ENCODE measurements at places on chromosomes 1 and 21.
A peak's percentile ranks its signal among the peaks of the same experiment; 100 is the strongest.

GRCh38 chr21:46627726-46628125 lies 7.7 kb upstream of the PRMT2 start:
- DNase-seq = no peak

DNA sequence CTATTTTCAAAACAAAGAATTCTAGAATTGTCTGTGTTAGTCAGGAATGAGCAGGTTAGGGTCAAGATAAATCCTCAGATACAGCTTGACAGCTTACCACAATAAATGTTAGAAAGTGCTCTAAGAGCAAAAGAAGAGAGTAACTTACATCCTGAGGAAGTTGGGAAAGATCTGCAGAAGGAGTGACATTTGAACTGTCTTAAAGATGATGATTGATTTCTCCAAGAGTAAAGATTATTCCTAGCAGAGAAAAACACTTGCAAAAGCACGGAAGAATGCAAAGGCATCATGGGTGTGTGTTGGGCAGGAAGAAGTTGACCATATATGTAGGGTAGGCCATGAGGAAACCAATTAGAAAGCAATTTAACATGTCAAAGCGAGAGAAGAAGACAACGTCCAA lies 175.4 kb downstream of the LRRC7 start:
- no peak for DNase-seq

- DNase-seq = peak; percentile 10
Measured at GRCh38 chr1:28845786-28846543, 34.0 kb downstream of the OPRD1 start.

GRCh38 chr1:31573261-31573660 lies 3.1 kb upstream of the TINAGL1 start:
- no peak for DNase-seq

- DNase-seq = no peak
Measured at GRCh38 chr1:19744335-19744743, 55.4 kb downstream of the TMCO4 start.

- DNase-seq = no peak
Measured at GRCh38 chr1:28756846-28757245, 20.1 kb downstream of the YTHDF2 start.

DNA sequence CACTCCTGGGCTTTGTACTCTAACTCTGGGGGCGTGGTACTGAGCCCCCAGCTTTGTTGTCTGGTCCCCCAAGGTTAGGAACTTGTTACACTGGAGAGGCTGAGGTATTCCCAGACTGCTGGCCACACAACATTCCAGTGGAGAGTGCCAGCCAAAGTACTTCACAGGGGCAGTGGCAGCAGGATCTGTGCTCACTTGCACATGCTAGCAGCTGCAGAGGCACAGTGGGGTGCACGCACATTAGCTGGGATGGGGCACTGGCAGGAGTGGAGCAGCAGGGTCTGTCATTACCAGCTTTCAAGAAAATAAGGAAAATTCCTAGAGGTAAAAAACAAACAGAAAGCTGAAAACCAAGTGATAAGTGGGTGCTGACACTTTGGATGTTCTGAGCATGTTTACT lies 31.0 kb downstream of the ZNF691 start:
- DNase-seq = no peak

GRCh38 chr1:62809788-62810187 lies 25.9 kb downstream of the ATG4C start:
- DNase-seq = no peak

GRCh38 chr1:90246069-90246468 lies 251.2 kb downstream of the ZNF326 start:
- no peak for DNase-seq

DNA sequence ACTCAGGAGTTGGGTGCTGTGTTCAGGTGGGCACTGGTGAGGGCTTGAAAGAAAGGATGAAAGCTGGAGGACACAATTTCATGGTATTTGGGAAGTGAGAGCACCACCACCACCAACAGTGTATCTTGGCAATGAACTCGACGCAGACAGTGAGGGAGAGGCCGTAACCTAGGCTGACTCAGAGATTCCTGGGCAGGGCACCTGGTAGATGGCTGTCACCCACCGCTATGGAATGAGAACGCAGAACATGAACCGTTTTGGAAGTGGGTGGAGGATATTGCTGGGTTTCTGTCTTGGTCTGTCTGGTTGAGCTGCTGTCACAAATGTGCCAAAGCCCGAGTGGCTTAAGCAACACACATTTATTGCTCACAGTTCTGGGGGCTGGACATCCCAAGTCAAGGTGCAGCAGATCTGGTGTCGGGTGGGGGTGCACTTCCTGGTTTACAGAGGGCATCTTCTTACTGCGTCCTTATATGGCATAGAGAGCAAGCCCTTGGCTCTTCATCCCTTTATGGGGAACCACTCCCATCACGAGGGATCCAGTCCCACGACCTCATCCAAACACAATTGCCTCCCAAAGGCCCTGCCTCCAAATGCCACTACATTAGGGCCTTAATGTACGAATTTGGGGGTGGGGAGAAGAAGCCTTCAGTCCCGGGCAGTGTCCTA lies 246.3 kb downstream of the SIPA1L2 start:
- no peak for DNase-seq

DNA sequence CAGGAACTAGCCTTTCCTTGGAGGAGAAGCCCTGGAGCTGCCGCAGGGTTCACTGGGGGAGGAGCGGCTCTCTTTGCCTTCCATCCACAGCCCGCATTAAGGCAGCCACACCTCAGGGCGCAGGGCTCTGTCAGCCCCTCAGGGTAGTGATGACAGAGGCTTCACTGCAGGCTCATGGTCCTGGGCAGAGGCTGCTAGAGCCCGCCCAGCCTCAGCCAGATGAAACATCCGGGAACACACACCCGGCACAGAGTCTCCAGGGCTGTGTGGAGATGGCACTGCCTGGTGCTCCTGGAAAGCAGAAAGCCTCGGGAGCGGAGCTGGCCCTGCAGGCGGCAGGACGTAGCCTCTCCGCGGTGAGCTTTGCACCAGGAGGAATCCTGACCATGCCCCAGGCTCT lies 29.4 kb upstream of the PEX10 start:
- no peak for DNase-seq

DNA sequence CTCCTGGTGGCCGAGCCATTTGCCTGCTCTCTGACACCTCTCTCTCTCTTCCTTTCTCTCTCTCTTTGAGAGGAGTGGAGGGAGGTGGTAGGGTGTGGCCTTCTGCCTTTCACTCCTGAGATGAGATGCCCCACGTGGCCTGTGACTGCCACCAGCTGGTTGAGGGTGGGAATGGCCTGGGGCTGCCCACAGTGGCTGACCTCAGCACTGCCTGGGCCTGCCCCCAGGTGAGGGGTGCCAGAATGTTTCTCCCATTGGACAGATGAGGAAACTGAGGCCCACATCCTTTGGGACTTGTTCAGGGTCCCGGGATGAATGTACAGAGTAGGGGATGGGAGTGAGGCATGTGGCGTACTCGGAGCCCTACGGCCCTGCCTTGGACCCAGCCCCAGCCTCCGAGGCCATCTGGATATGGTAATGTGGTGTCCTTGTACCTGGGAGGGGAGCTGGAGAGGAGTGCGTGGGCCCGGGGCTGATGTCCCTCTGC lies 12.7 kb upstream of the C1orf167 start:
- no peak for DNase-seq
